GM04503 (cell line): ENCODE measurements at places on chromosomes 7 and 10.

DNA sequence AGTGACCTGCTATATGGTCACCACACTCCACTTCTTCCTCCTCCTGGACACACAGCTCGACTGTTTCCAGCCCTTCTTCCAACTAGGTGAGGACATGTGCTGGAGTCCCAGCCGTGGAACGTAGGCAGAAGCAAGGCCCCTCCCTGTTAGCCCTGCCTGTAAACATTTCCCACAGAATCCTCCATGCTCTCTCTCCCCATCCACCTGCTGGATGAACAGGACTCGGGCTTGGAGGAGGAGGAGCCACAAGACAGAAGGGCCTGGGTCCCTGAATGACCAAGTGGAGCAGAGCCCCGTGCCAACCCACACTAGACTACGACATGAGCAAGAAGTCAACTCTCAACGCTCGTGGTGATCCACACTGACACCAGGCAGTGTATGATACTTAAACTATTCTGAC, 9.9 kb downstream of the CNPY1 start:
- no peak for DNase-seq

DNA sequence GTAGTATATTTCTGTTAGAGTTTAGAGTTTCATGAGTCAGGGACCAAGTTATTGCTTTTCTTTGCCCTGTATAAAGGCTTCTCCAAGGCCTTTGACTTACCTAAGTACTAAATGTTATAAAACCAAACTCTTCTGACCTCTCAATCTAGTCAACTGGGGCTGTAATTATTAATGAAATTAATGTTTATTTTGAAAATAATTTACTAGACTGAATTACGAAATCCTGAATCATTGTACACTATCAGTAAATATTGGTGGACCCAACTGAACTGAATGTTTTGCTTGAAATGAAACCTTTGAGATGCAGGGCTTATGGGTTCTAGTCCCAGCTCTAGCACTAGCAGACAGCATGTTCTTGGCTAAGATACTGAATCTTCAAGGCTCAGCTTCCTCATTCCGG, 1.7 kb upstream of the CYP2C9 start:
- no peak for DNase-seq

- no peak for DNase-seq
These were observed 133.1 kb upstream of the CHST15 start for GRCh38 chr10:124226271-124227054.

DNA sequence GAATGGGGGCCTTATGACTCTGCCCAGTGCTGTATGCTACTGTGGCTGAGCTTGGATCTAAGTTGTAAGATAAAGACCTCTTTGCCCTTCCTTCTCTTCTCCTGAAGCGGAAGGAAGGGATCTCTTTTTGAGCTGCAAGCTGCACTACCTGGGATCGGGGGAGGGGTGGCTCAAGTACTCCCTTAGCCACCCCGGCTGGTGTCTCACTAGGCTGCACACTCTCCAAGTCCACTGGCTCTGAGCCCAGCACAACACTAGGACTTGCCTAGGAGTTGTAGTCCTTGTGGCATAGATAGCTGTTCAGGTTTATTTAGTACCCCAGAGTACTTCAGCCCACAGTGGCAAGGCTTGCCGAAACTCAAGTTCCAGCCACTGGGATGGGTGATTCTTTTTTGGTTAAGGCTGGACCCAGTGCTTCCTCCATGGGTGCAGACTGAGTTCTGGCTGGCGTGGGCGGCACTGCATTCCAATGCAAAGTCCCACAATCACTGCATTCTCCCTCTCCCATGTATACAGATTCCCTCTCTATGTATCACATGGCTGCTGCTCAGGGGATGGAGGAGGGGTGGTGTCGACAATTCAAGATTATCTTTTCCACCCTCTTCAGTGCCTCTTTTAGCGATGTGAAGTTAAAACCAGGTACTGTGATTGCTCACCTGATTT, 76.2 kb upstream of the SLC25A13 start:
- no peak for DNase-seq
